ENCODE measurements at places on chromosomes 2 and 18. TPM values are rescaled to one million over a fixed set of nuclear protein-coding genes. Genes with fewer than 3 reads are reported as not detected.

The VWA3B gene
- polyA plus RNA-seq, result not detected

The IGFBP5 gene
- 0.43 TPM for polyA plus RNA-seq

The SCN1A gene
- 0.92 TPM for polyA plus RNA-seq

The BOLL gene
- 1.1 TPM for polyA plus RNA-seq

The SANBR gene
- polyA plus RNA-seq, result 5.0 TPM
